Left ventricle myocardium inferior (tissue), 1 donor: ENCODE measurements at places on chromosomes 7 and 10.
A peak's percentile ranks its signal among the peaks of the same experiment; 100 is the strongest.

DNA sequence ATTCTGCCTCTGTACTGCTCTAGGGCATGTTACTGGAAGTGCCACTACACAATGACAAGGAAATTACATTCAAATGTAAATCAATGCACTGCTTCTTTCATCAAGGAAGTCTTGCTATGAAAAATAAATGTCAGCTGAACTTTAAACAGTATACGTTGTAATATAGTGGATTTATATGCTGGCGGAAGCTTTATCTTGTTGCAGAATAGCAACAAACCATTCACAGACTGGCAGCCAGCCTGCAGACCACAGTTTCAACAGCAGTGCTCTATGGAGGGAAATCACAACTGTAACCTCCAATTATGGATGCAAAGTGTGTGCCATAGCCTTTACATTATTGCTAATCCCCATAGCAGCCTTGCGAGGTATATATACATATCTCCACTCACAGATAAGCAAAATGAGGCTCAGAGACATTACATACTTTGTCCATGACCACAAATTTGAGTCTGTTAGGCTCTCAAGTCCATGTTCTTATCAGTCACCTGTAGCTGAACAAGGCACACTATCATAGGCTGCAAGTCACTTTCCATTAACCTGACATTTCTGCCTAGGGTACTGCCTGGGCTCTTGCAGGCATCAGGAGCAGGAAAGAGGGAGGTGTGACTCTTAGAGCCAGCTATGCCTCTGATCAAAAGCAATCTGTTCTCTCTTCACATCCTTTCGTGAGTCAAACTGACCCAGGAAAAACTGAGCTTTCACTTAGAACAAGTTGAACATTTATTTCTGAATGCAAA, 22.6 kb downstream of the COL28A1 start:
- no peak for DNase-seq

- DNase-seq, result no peak
Observed at GRCh38 chr10:30047430-30047829, 12.0 kb downstream of the JCAD start.

GRCh38 chr7:73434701-73435069, 1.1 kb downstream of the FZD9 start:
- no peak for DNase-seq

- DNase-seq, result no peak
Observed at GRCh38 chr10:4437791-4438190, 388.2 kb upstream of the AKR1E2 start.

DNA sequence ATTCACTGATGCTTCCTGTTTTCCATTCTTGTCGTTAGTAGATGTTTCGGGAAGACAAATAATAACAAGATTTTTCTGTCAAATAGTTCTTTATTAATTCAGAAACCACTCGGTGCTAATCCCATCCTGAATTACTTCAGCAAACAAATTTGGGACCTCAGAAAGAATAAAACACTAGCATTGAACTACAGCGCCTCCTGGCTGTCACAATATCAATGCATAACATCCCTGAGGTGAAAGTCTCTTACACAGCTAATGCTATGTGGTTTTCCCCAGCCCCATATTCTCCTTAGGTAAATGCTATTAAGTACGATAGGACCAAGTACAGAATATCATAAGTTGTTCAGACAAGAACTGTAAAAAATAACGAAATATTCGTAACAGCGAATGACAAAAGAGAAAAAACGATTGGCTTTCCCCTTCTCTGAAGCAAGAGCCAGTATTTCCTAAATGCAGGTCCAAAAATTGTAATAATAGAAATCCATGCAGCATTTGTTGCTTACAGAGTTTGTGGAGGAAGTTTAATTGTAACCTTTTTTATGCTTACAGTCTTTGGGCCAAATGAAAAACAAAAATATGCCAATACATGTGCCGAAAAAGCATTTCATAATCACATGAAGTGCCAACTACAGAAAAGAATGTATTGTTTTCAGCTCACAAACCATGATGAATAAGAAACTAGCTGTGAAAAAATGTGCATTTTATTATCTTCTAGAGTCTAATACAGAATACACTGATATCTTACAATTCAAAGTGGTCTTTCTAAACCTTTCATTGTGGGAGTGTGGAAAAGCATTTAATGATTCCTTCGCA, 47.3 kb downstream of the MYPN start:
- DNase-seq, result no peak

DNA sequence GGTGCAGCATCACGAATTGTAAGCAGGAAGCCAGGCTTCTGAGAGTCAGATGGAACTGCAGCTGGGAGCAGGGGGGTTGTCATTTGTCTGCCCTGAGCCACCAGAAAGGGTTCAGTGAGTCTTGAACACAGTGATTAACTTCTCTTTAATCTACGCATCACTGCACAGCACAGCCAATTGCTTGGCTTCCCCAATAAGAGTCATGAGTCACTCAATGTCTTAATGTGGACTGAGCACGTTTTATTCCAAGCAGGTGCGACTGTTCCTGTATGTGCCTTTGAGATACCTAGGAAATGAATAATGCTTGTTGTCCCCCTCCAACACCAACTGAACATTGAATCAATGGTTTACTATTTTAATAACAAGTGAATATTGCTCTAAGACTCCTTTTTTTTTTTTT, 26.0 kb upstream of the PLEKHA1 start:
- DNase-seq, result no peak

GRCh38 chr7:75038508-75038907, 35.1 kb downstream of the RCC1L start:
- DNase-seq, result no peak

GRCh38 chr7:102319671-102320070, 33.0 kb downstream of the SH2B2 start:
- no peak for DNase-seq

GRCh38 chr10:98589007-98589406, 142.3 kb upstream of the HPS1 start:
- no peak for DNase-seq

DNA sequence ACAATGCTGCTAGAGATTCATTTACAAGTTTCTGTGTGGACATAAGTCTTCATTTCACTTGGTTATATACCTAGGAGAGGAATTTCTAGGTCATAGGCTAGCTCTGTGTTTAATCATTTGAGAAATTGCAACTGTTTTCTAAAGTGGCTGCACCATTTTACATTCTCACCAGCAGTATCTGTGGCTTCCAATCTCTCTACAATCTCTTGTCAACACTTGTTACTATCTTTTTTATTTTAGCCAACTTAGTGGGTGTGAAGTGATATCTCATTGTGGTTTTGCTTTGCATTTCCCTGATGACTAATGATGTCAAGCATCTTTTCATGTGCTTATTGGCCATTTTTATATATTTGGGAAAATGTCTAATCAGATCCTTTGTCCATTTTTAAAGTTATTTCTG, 53.0 kb upstream of the DRGX start:
- DNase-seq, result no peak

- DNase-seq, result no peak
Observed at GRCh38 chr10:70619271-70620019, 16.9 kb upstream of the PRF1 start.

DNA sequence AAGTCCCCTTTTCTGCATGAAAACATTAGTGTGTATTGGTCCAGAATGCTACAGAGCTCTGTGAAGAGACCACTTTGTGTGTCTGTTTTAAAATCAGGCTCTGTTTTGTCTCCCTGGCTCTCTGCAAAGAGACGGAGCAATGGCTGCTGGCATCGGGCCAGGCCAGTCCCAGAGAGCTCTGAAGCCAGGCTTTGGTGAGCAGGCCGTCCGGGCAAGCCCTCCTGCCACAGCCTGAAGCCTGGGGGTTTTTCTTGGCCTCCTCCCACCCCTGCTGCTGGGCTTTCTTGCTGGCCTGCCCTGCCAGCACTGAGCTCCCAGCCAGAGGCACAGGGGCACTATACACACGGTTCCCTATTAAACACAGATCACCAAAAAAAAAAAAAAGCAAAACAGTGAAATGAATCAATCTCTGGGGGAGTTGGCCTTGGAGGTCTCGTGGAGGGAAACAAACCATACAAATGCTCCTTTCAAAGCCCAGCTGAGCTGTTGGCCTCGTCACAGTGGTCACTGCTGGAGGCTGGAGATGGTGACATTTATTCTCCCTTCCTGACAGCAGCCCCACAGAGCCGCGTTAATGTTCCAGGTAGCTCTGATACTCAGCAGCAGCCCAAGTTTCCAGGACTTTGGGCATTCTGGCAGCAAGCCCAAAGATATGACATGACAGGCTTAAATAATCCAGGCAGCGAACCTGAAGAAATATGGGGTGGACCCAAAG, 237.2 kb downstream of the TCF7L2 start:
- peak; percentile 75 for DNase-seq

DNA sequence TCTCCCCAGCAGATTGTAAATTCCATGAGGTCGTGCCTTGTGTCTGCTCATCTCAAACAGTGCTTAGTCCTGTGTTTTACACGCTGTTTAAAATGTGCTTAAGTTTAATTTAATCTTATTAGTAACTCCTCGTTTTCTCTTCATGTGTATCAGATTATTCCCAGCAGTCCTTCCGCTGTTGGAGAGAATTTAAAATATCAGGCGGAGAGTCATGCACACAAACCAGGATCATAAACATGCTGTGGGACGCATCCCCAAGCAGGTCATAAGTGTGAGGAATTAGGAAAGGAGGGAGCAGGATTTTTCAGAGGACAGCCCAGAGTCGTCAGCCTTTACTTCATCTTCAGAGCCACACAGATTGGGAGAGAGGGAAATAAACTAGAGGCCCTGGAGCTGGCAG, 4.2 kb upstream of the SORBS1 start:
- no peak for DNase-seq

GRCh38 chr10:68561865-68562649, 1.9 kb downstream of the TET1 start:
- no peak for DNase-seq

GRCh38 chr7:124308384-124308783, 275.5 kb upstream of the TMEM229A start:
- DNase-seq, result no peak

- no peak for DNase-seq
Observed at GRCh38 chr10:604716-605631, 84.5 kb downstream of the DIP2C start.

DNA sequence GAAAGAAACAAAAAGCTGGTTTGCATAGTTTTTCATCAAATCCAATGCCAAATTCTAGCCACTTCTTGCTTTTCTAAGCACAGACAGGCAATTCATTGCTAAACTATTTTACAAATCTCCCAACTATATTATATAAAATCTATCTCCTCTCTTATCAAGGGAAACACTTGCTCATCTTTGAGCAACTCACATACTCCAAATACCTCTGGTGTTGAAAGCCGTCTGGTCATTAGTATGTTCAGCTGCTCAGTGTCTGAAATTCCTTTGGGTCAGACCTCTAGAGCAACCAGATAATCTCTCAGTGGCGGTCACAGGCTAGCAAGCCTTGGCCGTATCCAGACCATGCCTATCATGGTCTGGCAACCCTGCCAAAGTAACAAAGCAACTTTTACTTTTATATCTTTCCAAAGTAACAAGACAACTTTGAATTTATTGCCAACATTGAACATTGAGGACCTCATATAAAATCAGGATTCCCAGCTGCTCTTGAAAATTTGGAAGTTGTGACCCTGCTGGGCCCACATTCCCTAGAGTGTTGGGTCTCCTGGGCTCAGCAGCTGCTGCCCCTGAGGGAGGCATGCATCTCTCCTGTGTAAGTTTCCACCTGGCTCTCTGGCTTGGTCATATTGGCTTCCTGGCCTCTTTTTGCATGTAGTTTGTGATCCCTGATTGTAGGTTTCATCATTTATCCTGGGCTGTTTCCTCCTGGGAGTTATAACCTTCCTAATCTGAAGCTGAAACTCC, 56.8 kb upstream of the LANCL2 start:
- DNase-seq, result no peak

DNA sequence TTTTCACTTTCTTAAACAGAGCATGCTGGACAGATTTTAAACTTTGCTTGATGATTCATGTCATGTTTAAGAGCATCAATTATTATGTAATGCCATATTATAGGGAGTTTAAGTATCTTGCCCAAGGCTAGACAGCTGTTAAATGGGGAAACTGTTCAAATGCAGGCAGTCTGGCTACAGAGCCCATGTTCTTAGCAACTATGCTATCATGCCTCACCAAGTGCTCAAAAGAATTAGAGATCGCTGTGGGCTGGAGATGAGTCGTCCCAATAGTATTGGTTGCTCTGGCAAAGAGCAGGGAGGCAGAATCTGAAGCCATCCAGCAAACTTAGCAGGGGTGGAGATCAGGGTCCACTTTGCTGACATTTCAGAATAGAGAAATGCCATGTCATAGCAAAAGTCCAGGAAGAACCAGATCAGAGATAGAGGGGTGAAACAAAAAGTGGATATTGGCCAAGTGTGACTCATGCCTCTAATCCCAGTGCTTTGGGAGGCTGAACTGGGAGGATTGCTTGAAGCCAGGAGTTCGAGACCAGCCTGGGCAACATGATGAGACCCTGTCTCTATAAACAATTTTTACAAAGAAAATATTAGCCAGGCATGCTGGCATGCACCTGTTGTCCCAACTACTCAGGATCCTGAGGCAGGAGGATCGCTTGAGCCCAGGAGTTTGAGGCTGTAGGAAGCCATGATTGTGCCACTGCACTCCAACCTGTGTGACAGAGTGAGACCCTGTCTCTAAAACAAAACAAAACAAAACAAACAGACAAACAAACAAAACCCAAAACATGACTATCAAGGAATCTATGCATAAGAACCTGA, 57.8 kb downstream of the BAMBI start:
- no peak for DNase-seq

- no peak for DNase-seq
Observed at GRCh38 chr7:18496341-18496700, 772 bp downstream of the HDAC9 start.

GRCh38 chr10:11162828-11163599, 145.3 kb downstream of the CELF2 start:
- DNase-seq, result peak; percentile 42

DNA sequence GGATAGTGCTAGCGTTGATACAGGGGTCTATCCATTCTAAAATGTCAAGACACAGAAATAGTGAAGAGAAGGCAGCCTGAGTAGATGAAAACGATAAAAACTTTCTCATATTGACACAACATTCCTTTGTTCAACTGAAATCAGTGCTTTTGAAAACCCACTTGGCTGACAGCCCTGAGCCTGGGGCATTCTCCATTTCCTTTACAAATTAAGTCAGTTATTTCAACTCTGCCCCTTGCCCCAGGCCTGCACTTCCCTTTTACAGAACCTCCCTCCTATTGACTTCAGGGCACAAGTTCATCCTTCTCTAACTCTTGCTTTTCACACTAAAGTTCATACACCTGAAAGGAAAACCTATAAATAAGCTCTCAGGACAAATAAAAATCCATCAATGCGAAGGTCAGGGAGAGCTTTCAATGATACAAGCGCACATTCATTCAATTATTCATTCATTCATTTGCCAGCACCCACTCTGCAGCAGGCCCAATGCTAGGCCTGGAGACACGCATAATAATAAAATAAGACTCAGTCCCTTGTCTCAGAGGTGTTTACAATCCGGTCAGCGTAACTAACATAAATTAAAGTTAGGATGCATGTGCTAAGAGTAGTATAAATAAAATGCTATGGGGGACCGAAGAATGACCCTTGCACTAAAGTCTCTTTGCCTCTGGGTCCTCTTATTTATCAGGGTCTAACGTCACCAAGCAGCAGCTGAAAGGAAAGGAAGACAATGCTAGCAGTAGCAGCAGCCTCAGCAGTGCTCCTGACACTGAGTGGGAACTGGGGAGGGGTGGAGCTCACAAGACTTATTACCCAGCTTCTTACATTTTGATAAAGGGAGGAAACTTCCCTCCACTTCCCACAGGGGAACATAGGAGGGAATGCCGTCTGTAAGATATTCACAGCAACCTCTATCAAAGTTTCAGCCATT, 134.8 kb downstream of the PDE1C start:
- no peak for DNase-seq
